ENCODE measurements at places on chromosomes 1 and 21. TPM values are rescaled to one million over a fixed set of nuclear protein-coding genes. Genes with fewer than 3 reads are reported as not detected.

- DNase-seq, result no peak
Measured at GRCh38 chr1:190472494-190472893, 5.2 kb downstream of the BRINP3 start.

DNA sequence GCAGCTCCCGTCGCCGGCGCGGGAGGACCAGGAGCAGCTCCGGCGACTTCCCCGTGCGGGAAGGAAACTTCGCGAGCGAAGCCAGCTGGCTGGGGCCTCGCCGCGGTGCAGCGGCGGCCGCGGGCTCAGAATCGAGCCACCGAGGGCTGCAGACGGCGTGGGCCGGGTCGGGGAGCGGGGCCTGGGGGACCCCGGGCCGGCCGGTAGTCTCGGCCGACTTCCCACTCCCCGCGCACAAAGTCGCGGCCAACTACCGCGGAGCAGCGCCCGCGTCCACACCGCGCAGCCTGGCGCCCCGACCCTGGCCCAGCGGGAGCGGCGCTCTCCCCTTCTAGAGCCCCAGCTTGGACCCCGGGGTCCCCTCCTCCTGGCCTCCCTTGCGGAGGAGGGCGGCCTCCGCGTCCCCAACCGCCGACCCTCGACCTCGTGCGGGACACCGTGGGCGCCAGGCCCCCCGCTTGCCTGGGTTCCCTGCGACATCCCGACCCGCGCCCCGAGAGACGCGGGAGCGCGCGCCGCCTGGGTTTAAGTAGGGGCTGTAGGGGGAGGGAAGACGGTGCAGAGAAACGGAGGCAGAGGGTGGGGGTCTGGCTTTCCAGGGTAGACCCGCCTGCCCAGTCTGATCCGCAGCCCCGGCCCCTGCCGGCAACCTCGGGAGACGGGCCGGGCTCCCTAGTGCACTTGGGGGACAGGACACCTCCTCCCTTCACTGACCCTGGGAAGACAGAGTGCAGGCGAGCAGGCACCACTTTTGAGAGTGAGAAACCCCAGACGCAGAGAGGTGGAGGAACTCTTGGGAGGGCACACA, 4.7 kb downstream of the PRDM16 start:
- no peak for DNase-seq

GRCh38 chr1:17610713-17611112, 71.2 kb downstream of the ARHGEF10L start:
- no peak for DNase-seq

DNA sequence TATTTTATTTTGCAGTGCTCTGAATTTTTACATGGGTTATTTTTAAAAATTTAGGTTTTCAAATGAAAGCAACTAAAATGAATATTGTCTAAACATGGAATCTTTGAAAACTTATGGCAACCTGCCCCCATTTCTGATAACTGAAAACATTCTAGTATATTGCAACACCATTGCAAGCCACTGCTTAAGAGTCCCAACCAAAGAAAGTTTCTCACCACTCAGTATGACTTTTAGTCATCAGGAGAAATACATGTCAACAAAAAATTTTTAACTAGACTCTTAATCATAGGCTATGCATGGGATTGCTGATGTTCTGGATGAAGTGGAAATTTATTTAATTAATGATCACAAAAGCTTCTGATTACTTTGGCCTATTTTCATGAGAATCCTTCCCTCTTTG, 112.1 kb downstream of the TNFSF18 start:
- DNase-seq, result no peak

- no peak for DNase-seq
Measured at GRCh38 chr1:19300211-19300610, 11.6 kb upstream of the AKR7A3 start.

DNA sequence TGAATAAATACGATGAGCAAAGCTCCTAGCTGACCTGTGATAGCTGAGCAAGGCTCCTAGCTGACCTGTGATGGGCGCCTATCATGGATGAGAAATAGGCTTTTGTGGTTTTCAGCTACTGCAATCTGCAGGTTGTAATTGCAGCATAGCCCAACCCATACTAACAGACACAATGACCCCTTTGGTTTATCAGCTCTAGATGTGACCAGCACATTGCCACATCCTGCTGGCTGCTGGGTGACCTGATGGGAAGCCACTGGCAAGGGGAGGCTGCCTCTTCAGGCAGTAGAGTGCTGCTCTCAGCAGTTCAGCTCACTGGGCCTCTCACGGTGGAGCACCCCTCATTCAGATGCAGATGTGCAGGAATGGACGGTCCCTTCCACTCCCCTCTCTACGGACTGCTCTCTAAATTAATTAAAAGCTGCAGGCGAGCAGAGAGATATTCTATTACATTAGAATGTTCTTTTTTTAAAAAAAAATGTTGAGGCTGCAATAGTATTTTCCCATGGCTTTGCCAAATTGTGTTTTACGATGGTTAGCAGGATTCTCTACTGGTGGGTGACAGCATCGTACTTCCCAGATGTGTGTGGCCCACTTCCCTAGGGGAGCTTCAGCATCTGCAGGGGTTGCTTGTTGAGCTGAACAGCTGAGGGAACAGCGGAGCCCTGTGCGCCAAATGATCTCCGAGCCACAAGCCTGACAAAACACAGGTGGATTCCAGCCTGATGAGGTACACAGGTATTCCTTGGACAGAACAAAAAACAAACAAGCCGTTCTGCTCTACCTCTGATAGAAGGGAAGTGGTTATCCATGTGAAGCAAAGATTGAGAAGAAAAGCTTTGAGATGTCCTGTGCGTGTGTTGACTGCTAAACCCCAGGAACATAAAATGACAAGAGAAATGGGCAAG, 65.0 kb downstream of the SYT6 start:
- DNase-seq, result no peak

DNA sequence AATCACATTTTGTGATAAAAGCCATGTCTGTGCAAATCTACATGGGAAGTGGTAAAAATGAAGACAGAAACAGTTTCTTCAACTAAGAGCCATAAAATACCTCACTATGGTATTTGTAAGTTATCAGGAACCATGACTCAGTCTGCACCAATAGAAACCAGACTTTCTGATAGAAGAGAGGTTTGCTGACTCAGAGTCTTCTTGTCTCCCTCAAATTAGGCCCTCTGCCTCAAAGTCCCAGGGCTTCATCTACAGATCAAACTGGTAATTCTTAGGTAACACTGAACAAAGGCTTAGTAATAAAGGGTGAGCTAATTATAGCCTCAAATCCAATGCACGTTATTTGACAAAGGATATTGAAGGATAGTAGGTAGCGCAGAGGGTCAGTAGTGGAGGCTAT, 30.9 kb upstream of the SSX2IP start:
- DNase-seq, result no peak

GRCh38 chr1:193626695-193627094, 440.3 kb upstream of the B3GALT2 start:
- DNase-seq, result no peak

GRCh38 chr1:24463776-24464735, 38.6 kb upstream of the RCAN3 start:
- no peak for DNase-seq

DNA sequence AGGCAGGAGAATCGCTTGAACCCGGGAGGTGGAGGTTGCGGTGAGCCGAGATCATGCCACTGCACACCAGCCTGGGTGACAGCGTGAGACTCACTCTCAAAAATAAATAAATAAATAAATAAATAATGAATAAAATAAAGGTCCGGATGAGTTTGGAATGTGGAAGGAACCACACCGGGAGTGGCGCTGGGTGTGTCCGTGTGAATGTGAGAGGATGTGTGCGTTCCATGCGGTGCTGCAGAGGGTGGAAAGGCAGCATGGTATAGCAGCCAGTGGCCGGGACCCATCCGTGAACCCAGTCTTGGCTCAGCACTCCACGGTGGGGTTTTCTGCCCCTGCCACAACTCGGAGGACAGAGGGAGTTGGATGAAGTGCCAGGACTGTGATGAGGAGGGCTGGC, 56.2 kb upstream of the POFUT2 start:
- DNase-seq, result no peak

The HOOK1 gene
- 1.6 TPM for total RNA-seq

The RRP1 gene
- 94.4 TPM for total RNA-seq

- DNase-seq, result no peak
Measured at GRCh38 chr1:85033221-85033620, 15.1 kb downstream of the MCOLN3 start.

DNA sequence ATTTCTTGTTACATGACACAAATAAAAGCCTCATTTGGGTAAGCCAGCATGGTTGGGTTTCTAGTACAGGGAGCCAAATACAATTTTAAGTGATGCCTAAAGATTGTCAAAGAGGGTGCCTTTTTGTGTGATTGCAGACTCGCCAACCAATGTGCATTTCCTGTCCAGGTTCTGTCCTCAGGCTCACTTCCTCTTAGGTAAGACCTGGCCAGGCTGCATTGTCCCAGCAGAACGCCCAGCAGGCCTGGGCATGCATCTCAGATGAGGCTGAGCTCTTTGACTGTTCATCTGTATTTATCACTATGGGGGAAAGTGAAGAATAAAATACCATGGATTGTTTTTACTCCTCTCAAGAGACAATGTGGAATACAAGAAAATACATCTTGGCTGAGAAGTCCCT, 49.7 kb downstream of the KCNC4 start:
- DNase-seq, result no peak

The SHISAL2A gene
- 5.0 TPM for total RNA-seq

The LRRC39 gene
- total RNA-seq, result 0.57 TPM

DNA sequence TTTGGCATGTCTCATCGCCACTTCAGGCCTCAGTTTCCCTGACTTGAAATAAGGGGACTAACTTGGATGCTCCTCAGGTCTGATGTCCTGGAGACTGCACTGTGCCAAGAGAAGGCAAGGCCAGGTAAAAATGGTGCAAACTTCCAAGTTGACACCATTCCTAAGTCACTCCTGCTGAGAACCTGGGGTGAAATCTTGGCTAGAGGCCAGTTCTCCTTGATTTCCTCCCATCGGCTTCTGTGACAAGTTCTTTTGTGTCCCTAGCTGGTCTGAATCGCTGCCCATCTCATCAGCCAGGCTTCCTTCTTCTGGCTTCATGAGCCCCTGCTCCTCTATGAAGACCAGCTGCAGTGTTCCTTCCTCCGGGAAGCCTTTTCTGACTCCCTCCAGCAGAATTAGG, 48.6 kb upstream of the ID3 start:
- no peak for DNase-seq
